Osteocyte (in vitro differentiated cells): ENCODE measurements at places on chromosomes 5 and 9. TPM values are rescaled to one million over a fixed set of nuclear protein-coding genes. Genes with fewer than 3 reads are reported as not detected.

- H3K4me3 ChIP-seq, result no peak overlapping the region
- DNase-seq, result no peak
- H3K27ac ChIP-seq, result no peak overlapping the region
- H3K4me1 ChIP-seq, result peaks cover 3% of the 10 kb centered on the region
- H3K36me3 ChIP-seq, result no peaks in the 10 kb centered on the region
Measured at GRCh38 chr9:136769710-136770191, 5.4 kb upstream of the LCN15 start.

GRCh38 chr5:158599157-158599556, 500.6 kb downstream of the EBF1 start:
- H3K27me3 ChIP-seq, result peaks cover 2% of the 10 kb centered on the region
- no peak for DNase-seq
- H3K27ac ChIP-seq, result no peak overlapping the region
- no peak overlapping the region for H3K4me3 ChIP-seq
- no peaks in the 10 kb centered on the region for H3K36me3 ChIP-seq

SEC16A gene
- total RNA-seq, result 85.0 and 88.5 TPM in 2 replicates

GRCh38 chr5:3300726-3301125, 294.9 kb upstream of the IRX1 start:
- no peaks in the 10 kb centered on the region for H3K27me3 ChIP-seq
- H3K27ac ChIP-seq, result no peak overlapping the region
- H3K4me1 ChIP-seq, result peaks cover 3% of the 10 kb centered on the region
- H3K36me3 ChIP-seq, result no peaks in the 10 kb centered on the region

SHC3 gene
- 0.05 and 0.21 TPM in 2 replicates for total RNA-seq

DNA sequence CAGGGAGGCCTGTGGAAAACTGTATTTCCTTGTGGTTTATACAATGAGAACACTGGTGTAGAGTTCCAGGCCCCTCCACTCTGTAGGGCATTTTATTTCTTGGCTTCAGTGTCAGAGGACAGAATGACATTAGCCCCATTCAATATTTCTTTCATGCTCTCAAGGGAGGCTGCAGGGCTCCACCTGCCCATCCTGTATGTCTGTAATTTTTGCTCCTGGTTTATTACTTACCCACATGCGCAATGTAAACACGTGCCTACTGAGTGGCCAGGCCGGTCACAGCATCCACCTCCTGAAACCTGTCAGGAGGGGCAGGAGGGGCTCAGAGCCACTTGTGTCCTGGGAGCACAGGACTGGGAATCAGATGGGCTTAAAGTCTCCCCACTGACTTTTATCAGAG, 82.4 kb downstream of the GADD45G start:
- peaks cover 2% of the 10 kb centered on the region for H3K4me1 ChIP-seq
- no peaks in the 10 kb centered on the region for H3K36me3 ChIP-seq
- peaks cover 3% of the 10 kb centered on the region for H3K27me3 ChIP-seq

DNA sequence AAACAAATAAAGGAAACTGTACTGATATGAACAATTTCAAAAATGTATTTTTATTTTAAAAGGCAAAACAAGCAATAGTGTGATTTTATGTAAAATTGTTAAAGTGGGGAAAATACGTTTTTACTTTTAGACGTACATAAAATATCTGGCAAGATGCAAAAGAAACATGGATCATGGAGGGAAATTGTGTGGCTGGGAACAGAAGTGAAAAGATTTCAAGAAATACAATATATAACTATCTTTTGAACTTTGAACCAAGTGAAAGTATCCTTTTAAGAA, 1.5 kb upstream of the ZNF367 start:
- no peaks in the 10 kb centered on the region for H3K36me3 ChIP-seq
- peak overlapping the region; percentile 69 for H3K4me3 ChIP-seq
- H3K27me3 ChIP-seq, result no peaks in the 10 kb centered on the region
- no peak for DNase-seq
- peak overlapping the region; percentile 91 for H3K27ac ChIP-seq

DNA sequence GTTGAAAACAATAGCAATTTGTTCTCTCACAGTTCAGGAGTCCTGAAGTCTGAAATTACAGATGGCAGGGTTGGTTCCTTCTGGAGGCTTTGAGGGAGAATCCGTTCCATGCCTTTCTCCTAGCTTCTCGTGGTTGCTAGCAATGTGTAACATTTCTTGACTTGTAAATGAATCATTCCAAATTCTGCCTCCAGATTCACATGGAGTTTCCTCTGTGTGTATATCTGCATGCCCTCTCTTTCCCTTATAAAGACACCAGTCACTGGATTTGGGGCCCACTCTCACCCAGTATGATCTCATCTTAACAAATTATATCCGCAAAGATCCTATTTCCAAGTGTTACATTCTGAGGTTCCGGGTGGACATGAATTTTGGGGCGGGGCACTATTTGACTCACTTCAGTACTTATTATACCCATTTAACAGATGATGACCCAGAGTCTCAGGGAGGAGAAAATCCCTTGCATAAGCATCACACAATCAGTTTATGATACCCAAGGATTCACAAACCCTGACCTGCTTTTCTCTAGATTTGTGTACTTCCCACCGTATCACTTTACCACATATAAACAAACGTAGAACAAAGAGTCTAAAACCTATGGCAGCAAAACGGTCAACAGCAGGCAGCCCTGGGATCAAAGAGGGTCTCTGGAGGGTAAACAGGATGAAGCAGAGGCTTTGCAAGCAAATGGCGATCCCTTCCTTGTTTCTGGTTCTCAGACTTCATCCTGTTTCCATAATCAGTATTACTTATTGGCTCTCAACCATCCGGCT, 93.7 kb downstream of the C9orf152 start:
- no peak overlapping the region for H3K4me3 ChIP-seq
- H3K27ac ChIP-seq, result peak overlapping the region; percentile 94
- H3K36me3 ChIP-seq, result no peaks in the 10 kb centered on the region
- H3K4me1 ChIP-seq, result peaks cover 48% of the 10 kb centered on the region

DNA sequence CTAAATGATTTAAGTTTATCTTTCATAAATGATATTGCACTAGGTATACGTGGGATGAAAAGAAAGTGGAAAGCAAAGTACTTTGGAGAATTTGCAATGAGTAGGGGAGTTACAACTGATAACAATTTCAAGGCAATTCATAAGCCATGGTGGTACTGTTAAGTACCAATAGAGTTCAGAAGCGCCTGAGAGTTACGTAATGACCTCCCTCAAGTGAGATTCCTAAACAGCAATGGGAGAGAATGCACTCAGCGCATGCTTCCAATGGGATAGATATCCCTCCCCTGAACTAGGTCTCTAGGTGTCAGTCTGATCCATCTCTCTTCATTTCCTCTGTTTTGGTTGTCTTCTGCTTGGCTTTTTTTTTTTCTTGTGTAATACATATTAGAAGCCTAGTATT, 249.3 kb downstream of the NNT start:
- H3K27ac ChIP-seq, result no peak overlapping the region
- H3K36me3 ChIP-seq, result no peaks in the 10 kb centered on the region
- peaks cover under 1% of the 10 kb centered on the region for H3K27me3 ChIP-seq
- no peak for DNase-seq
- no peaks in the 10 kb centered on the region for H3K4me1 ChIP-seq
- H3K4me3 ChIP-seq, result no peak overlapping the region

GRCh38 chr9:131641618-131642495, 96.5 kb downstream of the PRRT1B start:
- H3K27me3 ChIP-seq, result no peaks in the 10 kb centered on the region
- peak; percentile 91 for DNase-seq

DNA sequence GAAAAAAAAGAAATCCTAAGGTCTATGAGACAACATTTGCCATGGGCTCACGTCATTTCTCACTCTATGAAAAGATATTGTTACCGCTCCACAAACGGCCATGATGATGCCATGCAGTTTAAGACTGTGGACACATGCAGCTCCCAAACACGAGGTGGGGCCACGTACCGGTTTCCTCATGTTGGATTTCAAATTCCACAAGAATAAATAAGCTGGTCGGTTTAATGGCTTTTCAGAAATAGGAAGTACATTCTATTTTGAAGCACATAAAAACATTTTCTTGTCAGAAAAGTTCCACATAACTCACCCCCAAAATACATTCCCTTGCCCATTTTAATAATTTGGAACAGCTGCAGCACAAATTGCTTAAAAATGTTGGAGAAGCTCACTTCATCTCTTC, 130.6 kb downstream of the MYO10 start:
- H3K27ac ChIP-seq, result peak overlapping the region; percentile 54
- peaks cover 2% of the 10 kb centered on the region for H3K36me3 ChIP-seq
- H3K27me3 ChIP-seq, result no peaks in the 10 kb centered on the region
- no peak overlapping the region for H3K4me3 ChIP-seq

NR2F1-AS1 gene
- total RNA-seq, result 40.9 and 42.8 TPM in 2 replicates

ADAMTSL1 gene
- 1.2 and 1.5 TPM in 2 replicates for total RNA-seq

DNA sequence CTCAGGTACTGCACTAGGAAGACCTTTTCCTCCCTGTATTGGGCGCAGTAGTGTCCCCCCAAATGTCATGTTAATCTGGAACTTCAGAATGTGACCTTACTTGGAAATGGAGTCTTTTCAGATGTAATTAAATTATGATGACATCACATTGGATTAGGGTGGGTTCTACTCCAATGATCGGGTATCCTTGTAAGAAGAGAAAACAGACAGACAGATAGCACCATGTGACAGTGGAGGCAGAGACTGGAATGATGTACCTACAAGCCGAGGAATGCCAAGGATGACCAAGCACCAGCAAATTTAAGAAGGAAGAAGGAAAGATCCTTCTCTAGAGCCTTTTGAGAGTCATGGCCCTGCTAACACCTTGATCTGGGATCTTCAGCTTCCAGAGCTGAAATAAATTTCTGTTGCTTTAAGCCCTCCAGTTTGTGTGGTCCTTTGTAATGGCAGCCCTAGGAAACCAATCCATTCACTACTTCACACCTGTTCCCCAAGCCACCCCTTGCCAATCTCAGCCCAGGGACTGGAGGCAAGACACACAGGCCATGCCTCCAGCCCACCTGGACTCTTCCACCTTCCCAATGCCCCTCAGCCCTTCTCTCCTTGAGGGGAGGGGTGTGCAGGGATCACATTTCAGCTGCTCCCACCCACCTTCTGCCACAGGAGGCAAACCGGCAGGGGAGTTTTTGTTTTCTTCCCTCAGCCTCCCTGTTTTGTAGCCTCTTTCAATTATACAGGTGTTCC, 1.6 kb downstream of the CCNJL start:
- H3K27ac ChIP-seq, result no peak overlapping the region
- H3K4me1 ChIP-seq, result peaks cover 13% of the 10 kb centered on the region
- no peak for DNase-seq
- H3K36me3 ChIP-seq, result peaks cover 3% of the 10 kb centered on the region
- peaks cover 2% of the 10 kb centered on the region for H3K27me3 ChIP-seq
- H3K4me3 ChIP-seq, result peak overlapping the region; percentile 85

GRCh38 chr5:154110716-154111115, 71.9 kb downstream of the MFAP3 start:
- no peak overlapping the region for H3K27ac ChIP-seq
- no peak for DNase-seq
- no peak overlapping the region for H3K4me3 ChIP-seq
- H3K27me3 ChIP-seq, result peaks cover 20% of the 10 kb centered on the region
- H3K36me3 ChIP-seq, result no peaks in the 10 kb centered on the region

DNA sequence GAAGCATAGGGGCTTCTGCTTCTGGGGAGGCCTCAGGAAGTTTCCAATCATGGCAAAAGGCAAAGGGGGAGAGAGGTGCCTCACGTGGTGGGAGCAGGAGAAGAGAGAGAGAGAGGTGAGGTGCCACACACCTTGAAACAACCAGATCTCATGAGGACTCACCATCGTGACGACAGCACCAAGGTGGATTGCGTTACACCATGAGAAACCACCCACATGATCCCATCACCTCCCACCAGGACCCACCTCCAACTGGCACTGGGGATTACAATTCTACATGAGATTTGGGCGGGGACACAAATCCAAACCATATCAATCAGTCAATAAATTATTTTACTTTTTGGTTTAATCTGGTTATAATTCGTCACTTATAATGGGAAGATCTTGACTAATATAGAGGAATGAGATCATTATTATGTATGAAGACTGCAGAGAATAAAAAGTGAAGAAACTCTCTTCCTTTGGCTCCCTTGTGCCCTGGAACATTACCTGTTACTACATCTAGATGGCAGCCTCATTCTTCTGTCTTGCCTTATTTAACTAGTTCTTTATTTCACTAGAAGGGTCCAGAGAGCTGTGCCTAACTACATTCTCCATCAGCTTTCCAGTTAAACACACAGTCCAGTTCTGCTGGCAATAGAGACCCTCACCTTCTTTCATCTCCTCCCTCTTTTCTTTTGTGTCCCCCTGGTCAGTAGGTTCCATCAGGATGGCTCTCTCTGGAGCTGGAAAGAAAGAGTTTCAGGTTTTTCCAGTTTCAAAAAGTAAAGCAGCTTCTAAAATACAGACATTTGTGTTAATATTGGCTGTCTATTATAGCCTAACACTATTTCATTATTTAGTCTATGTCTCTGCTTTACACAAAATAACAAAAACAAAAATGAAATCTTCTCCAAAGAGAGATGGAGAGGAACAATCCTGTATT, 21.7 kb upstream of the SPINK7 start:
- no peak overlapping the region for H3K4me3 ChIP-seq
- H3K27ac ChIP-seq, result no peak overlapping the region
- no peaks in the 10 kb centered on the region for H3K4me1 ChIP-seq
- H3K27me3 ChIP-seq, result peaks cover 36% of the 10 kb centered on the region

GRCh38 chr9:4066120-4066519, 233.7 kb downstream of the GLIS3 start:
- no peak for DNase-seq
- no peak overlapping the region for H3K27ac ChIP-seq
- H3K4me1 ChIP-seq, result peaks cover 32% of the 10 kb centered on the region
- no peaks in the 10 kb centered on the region for H3K27me3 ChIP-seq

GRCh38 chr5:35194635-35195471, 35.4 kb downstream of the PRLR start:
- no peak for DNase-seq
- no peak overlapping the region for H3K4me3 ChIP-seq
- H3K27me3 ChIP-seq, result peaks cover 4% of the 10 kb centered on the region
- H3K4me1 ChIP-seq, result peaks cover 9% of the 10 kb centered on the region
- no peak overlapping the region for H3K27ac ChIP-seq

- peaks cover 14% of the 10 kb centered on the region for H3K27me3 ChIP-seq
- no peaks in the 10 kb centered on the region for H3K36me3 ChIP-seq
- H3K4me1 ChIP-seq, result no peaks in the 10 kb centered on the region
- no peak overlapping the region for H3K4me3 ChIP-seq
Measured at GRCh38 chr5:112491257-112491656, 72.2 kb upstream of the EPB41L4A start.

DNA sequence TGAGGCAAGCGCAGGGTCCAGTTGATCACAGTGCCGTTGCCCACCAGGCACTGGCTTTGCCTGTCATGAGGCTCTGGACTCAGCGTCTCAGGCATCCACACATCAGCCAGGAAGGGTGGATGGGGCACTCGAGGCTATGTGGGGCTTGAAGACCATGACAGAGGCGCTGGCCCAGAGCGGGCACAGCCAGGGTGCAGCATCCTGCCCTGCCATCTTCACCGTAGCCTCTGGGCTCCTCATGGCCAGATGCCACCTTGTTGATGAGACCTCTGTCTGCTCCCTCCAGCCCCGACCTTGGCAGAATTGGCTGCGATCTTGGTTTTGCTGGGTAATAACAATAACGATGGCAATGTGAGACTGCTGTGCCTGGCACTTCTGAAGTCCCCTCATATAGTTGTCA, 404.2 kb upstream of the IRX2 start:
- no peaks in the 10 kb centered on the region for H3K36me3 ChIP-seq
- no peak overlapping the region for H3K27ac ChIP-seq
- H3K27me3 ChIP-seq, result no peaks in the 10 kb centered on the region
- peak; percentile 73 for DNase-seq
- no peak overlapping the region for H3K4me3 ChIP-seq

GRCh38 chr9:88005240-88005639, 30.9 kb upstream of the CDK20 start:
- H3K4me1 ChIP-seq, result no peaks in the 10 kb centered on the region
- H3K36me3 ChIP-seq, result no peaks in the 10 kb centered on the region
